Fibroblast of the aortic adventitia (primary cell): ENCODE measurements at places on chromosomes 5 and 9. TPM values are rescaled to one million over a fixed set of nuclear protein-coding genes. Genes with fewer than 3 reads are reported as not detected.

PCDHGB5 gene
- 8.5 and 19.9 TPM in 2 replicates for total RNA-seq

RAB3C gene
- total RNA-seq = not detected in 2 replicates

PCDHA1 gene
- total RNA-seq = 0.09 TPM in 1 of 2 replicates, not detected in the other

ZNF883 gene
- 4.3 and 4.4 TPM in 2 replicates for total RNA-seq

PCDHB4 gene
- total RNA-seq = 0.09 and 0.65 TPM in 2 replicates

PCDHGA1 gene
- 0.90 and 1.4 TPM in 2 replicates for total RNA-seq

PCDHGA5 gene
- total RNA-seq = 1.7 and 3.5 TPM in 2 replicates

PPP2R2B gene
- 1.6 TPM in 1 of 2 replicates, not detected in the other for total RNA-seq

FBXW5 gene
- total RNA-seq = 52.6 and 139 TPM in 2 replicates

NR2F1-AS1 gene
- 11.8 and 23.7 TPM in 2 replicates for total RNA-seq

EGFLAM gene
- total RNA-seq = 0.08 and 16.2 TPM in 2 replicates

SLC22A4 gene
- total RNA-seq = 3.4 and 5.7 TPM in 2 replicates

JAKMIP2 gene
- 1.4 and 2.4 TPM in 2 replicates for total RNA-seq

PLPP7 gene
- 5.6 and 9.8 TPM in 2 replicates for total RNA-seq

ESM1 gene
- 1.1 and 19.6 TPM in 2 replicates for total RNA-seq

TRIM36 gene
- 0.36 and 0.41 TPM in 2 replicates for total RNA-seq

SV2C gene
- total RNA-seq = 0.08 TPM in 1 of 2 replicates, not detected in the other

SHISAL2B gene
- total RNA-seq = not detected in 2 replicates

NEUROG1 gene
- not detected in 2 replicates for total RNA-seq

SLC6A3 gene
- not detected in 2 replicates for total RNA-seq

ADGRD2 gene
- not detected in 2 replicates for total RNA-seq

FAT2 gene
- total RNA-seq = 0.08 TPM in 1 of 2 replicates, not detected in the other

ANKRD31 gene
- total RNA-seq = 0.16 and 0.18 TPM in 2 replicates

ASS1 gene
- 73.1 and 123 TPM in 2 replicates for total RNA-seq

RGMB gene
- 17.6 and 145 TPM in 2 replicates for total RNA-seq

PCDHGA11 gene
- total RNA-seq = 7.6 and 17.8 TPM in 2 replicates

OSMR gene
- 57.2 and 96.7 TPM in 2 replicates for total RNA-seq

RASEF gene
- 0.27 and 0.41 TPM in 2 replicates for total RNA-seq

IL33 gene
- 73.9 and 215 TPM in 2 replicates for total RNA-seq

IRX1 gene
- total RNA-seq = 7.9 and 8.0 TPM in 2 replicates

FST gene
- 80.2 and 104 TPM in 2 replicates for total RNA-seq

TAF11L2 gene
- total RNA-seq = not detected in 2 replicates

SERINC5 gene
- 13.5 and 17.1 TPM in 2 replicates for total RNA-seq

ABL1 gene
- 55.5 and 73.3 TPM in 2 replicates for total RNA-seq

FAM219A gene
- 6.1 and 7.0 TPM in 2 replicates for total RNA-seq

NPM1 gene
- 1,373 and 6,496 TPM in 2 replicates for total RNA-seq

IRX2 gene
- 0.90 and 3.2 TPM in 2 replicates for total RNA-seq

PCDHB2 gene
- 0.36 and 0.82 TPM in 2 replicates for total RNA-seq

FNIP1 gene
- 99.9 and 125 TPM in 2 replicates for total RNA-seq

SLC36A1 gene
- total RNA-seq = 6.8 and 15.2 TPM in 2 replicates

PCDHGA3 gene
- total RNA-seq = 1.1 and 4.4 TPM in 2 replicates

SH2D3C gene
- total RNA-seq = 0.18 and 6.0 TPM in 2 replicates

ANKRD20A1 gene
- total RNA-seq = 0.27 TPM in 1 of 2 replicates, not detected in the other

SLC36A3 gene
- not detected in 2 replicates for total RNA-seq

SPTLC1 gene
- 51.5 and 119 TPM in 2 replicates for total RNA-seq

ARID3C gene
- 0.09 and 0.74 TPM in 2 replicates for total RNA-seq

PLAC8L1 gene
- total RNA-seq = 0.98 TPM in 1 of 2 replicates, not detected in the other

FSTL4 gene
- total RNA-seq = not detected in 2 replicates

MAST4 gene
- total RNA-seq = 16.8 and 23.2 TPM in 2 replicates

NUTM2G gene
- total RNA-seq = not detected in 2 replicates

BTNL3 gene
- total RNA-seq = not detected in 2 replicates

TNFSF8 gene
- not detected in 2 replicates for total RNA-seq

SPINK5 gene
- not detected in 2 replicates for total RNA-seq

CD180 gene
- 0.09 and 0.16 TPM in 2 replicates for total RNA-seq

IFT74 gene
- total RNA-seq = 19.2 and 21.4 TPM in 2 replicates

DND1 gene
- total RNA-seq = 0.18 TPM in 1 of 2 replicates, not detected in the other

SLC46A2 gene
- not detected in 2 replicates for total RNA-seq

REEP2 gene
- total RNA-seq = 1.1 and 6.1 TPM in 2 replicates
